ENCODE measurements at places on chromosomes 12 and 14. TPM values are rescaled to one million over a fixed set of nuclear protein-coding genes. Genes with fewer than 3 reads are reported as not detected.

Gene PAX9
- total RNA-seq: 8.6 TPM

Gene CATSPERB
- 1.4 TPM for total RNA-seq

Gene HOXC11
- not detected for total RNA-seq

Gene MMP19
- 0.28 TPM for total RNA-seq

Gene ESRRB
- total RNA-seq: not detected

Gene A2ML1
- total RNA-seq: 135 TPM

Gene RIPK3
- total RNA-seq: 1.4 TPM

Gene NEMP1
- total RNA-seq: 11.6 TPM

Gene PLEKHD1
- 0.07 TPM for total RNA-seq

Gene PLEK2
- total RNA-seq: 27.8 TPM

Gene MFAP5
- total RNA-seq: 19.5 TPM

Gene BEST3
- not detected for total RNA-seq

Gene FOXG1
- 3.7 TPM for total RNA-seq

Gene SLC6A13
- under 0.01 TPM for total RNA-seq
